Stimulated activated CD8-positive, alpha-beta memory T cell treated with anti-CD3 and anti-CD28 coated beads, Interleukin-7, amount 100 ng/mL, for 4 hours (primary cell): ENCODE measurements at places on chromosomes 3 and 15.

- DNase-seq: no peak
These were observed 32.6 kb downstream of the STT3B start for GRCh38 chr3:31565288-31565687.

GRCh38 chr15:63531586-63531985 is 27.2 kb downstream of the USP3 start:
- DNase-seq: no peak

DNA sequence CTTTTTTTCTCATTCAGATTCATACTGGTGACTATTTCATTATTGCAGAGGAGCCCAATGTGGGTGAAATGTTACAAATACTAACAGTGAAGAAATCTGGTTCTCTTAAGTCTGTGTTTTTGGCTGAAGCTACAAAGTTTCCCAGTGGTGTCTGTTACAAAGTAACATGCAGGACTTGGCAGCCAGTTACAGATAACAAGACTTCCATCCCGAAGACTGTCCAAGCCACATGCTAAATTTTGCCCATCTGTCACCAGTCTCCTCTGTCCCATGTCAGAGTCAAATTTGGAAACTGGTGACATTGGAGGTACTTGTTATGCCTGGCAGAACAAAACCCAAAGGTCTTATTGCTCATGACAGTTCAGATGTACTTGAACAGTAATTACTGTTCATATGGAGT is 269.2 kb upstream of the GOLIM4 start:
- no peak for DNase-seq

DNA sequence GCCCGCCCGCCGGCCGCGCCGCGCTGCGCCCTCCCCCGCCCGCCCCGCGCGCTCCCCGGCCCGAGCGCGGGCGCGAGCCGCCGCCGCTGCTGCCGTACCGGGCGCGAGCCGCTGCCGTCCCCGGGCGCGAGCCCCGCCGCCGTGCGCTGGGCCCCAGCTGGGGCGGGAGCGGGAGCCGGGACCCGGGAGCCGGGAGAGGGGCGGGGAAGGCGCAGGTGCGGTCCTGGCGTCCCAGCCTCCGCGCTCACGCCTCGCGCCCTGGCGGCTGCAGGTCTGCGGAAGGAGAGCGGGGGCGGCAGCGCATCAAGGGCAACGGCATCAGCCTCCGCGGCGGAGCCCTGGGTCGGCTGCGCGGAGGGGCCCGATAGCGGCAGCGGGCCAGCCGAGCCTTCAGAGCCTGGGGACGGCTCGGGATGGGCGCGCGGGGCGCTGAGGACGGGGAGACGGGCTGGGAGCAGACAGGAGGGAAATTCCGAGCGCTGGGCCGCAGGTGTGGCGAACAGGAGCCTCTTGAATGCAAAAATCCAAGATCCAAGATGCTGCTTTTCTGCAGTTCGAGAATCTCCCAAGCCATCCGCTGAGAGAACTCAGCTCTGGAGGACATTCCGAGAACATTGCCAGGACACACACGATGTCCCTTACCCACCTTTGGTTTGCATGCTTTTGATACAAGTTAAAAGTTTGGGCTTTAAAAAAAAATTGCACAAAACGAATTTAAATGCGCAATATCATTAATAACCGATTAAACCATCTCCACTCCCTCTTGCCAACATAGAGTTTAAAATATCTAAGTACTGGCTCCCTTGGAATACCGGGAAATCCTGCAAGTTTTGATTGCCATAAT is 251.1 kb downstream of the TJP1 start:
- no peak for DNase-seq

DNA sequence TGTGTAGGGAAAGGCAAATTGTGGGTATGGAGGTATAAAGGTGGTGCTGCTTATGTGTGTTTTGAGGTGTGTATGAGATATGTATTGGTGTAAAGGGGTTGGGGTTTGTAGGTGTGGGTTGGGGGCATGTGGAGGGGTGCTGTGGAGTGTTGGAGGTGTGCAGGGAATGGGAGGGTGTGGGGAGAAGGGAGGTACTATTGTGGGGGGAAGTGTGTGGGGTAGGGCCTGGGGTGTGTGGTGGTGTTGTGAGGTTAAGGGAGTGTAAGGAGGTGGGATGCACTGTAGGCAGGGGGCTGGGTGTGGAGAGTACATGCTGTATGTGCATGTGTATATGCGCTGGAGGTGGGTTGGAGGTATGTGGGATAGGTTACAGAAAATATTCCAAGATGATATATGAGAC is 15.7 kb downstream of the CCDC12 start:
- no peak for DNase-seq

- DNase-seq: no peak
These were observed 642.0 kb upstream of the KCNMB2 start for GRCh38 chr3:177894081-177894728.

DNA sequence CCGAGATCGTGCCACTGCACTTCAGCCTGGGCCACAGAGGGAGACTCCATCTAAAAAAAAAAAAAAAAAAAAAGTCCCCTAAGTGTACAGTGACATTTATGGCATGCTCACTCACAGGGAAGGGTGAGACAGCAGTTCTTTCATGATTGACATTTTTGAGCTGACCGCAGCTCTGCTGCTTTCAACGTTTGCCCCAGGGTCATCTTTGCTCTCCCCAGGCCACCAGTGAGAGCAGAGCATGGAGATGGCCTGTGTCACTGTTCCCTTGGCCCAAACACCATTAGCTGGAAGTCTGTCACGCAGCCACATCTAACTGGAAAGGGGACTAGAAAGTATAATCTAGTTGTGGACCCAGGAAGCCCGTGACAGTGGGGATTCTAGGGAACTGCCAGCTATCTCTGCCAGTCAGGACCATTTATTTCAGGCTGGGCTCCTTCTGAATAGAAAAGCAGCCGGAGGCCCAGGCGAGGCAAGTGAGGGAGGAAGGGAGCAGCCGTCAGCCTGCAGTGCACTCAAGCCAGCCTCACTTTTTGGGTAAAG is 193.4 kb upstream of the HES1 start:
- DNase-seq: no peak

DNA sequence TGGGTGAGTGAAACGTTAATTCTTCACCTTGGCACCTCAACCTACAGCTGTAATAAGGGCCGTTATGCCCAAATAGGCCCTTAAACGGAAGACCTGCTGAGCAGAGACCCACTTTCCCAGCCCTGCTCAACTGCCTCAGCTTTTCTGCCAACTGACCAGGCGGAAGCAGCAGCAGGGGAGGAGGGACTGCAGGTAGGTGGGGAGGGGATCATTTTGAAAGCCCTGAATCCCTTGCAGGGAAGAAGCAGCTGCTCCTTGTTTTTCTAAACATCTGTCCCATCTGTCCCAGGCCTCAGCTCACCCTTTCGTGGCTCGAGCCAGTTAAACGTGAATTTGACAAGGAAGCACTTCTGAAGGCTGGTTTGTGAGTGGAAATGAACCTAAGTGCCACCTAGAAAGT is 978 bp upstream of the CMC1 start:
- DNase-seq: no peak

DNA sequence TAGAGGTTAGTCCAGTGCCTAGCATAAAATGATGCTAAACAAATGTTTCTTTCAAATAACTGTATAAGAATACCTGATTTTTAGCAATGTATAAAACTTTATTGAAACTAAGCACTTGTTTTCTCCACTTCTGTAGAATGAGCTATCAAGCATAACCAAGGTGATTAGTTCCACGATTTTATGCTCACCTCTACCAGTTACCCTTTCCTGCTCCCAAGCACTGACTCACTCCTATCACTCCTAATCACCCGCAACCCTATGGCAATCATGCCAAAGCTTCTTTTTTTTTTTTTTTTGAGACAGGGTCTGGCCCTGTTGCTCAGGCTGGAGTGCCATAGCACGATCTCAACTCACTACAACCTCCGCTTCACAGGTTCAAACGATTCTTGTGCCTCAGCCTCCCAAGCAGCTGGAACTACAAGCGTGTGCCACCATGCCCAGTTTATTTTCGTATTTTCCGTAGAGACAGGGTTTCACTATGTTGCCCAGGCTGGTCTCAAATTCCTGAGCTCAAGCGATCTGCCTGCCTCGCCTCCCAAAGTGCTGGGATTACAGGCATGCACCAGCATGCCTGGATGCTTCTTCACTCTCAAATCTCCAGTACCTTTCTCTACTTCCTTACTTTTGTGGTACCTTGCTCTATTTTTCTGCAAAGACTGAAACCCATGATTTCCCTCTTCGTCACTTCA is 3.9 kb downstream of the HSPBAP1 start:
- no peak for DNase-seq

DNA sequence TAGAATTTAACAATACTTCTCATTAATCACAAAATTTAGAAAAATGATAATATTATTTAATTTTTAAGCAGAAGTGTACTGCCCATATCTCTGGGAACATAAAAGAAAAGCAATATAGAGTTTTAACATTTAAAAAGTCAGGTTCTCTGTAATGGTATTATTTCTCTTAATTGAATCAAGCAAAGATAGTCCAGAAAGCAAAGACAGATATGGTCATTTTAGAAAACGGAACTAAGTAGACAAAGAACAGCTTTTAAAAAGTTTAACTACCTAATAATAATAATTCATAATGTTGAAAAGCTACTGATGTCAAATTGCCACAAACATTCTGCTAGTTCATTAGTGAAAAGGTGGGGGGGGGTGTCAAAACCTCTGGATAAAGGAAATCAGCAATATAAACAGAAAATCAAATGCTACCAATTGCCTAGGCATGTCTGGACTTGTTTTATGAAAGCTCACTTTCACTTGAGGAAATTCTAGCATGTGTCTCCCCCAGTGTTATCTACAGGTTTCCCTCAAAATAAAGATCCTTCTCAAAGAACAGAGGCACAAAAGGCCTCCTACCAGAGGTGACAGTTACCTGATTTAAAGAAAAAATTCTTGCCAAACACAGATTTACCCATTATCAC is 1.7 kb downstream of the ZMAT3 start:
- DNase-seq: no peak
